ENCODE measurements at places on chromosomes 3 and 15.

DNA sequence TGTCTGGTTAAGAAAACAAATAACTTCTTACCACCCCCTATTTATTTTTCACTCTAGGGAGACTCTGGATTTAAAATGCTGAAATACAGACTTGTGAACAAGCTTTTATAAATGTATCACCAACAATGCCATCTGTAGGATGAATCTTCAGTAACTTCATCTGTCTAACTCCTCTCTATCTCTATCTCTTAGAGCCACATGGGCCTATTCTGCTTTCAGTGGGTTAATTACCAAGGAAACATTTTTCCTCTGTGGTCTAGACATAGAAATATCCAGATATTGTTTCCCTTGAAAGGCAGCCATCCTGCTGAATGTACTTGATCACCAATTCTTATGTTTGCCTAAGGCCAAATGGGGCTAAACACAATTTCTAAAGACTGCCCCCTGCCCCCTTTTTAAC, 167.6 kb upstream of the COL8A1 start:
- DNase-seq, result no peak

DNA sequence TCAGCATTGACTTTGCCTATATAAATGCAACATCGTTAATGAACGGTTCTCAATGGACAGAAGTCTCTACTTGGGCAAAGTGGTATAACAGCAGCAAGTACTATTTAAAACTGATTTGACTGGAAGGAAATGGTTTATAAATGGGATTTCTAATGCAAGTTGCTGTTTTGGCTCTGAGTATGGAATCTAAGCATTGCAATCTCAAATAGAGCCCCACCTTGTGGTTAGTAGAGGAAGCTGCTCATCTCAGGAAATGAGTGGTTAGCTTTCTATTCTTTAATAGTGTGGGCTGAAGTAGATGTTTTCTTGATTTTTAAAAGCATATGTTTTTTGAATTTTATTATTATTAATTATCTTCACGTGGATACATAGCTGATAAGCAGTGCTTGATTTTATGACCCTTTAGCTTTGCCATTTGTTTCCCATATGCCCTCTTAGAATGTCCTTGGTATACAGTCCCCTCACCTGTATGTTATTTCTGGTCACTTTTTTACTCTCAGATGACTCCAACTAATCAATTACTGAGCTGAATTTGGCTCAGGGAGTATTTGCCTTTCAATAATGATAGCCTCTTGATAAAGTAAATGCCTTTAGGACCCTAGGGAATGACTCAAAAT, 67.1 kb downstream of the OXSM start:
- DNase-seq, result peak; percentile 57

DNA sequence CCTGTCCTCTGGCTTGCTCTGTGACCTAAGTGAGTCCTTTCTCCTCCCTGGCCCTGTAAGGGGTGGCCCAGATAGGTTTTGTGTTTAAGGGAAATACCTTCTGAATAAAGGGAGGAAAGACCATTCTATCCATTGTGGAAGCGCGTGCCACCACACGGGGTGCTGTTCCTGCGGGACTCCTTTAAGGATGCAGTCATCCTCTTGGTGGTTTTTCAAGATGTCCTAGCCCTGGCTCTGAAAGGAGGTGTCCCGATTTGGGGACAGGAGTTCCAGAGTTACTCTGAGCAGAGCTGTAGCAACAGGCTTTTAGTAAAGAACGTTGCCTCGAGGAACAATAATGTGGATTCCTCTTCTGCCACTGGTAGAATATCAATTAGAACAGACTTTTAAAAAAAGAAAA, 9.6 kb downstream of the SLC6A6 start:
- no peak for DNase-seq

- DNase-seq, result no peak
Observed at GRCh38 chr3:48619541-48620524, 1.7 kb downstream of the TMEM89 start.

GRCh38 chr15:65761210-65761926, 30.7 kb downstream of the DENND4A start:
- DNase-seq, result no peak

GRCh38 chr15:94576889-94577533, 345.6 kb downstream of the MCTP2 start:
- no peak for DNase-seq

- no peak for DNase-seq
Observed at GRCh38 chr3:142022381-142022780, 127.0 kb downstream of the TFDP2 start.

DNA sequence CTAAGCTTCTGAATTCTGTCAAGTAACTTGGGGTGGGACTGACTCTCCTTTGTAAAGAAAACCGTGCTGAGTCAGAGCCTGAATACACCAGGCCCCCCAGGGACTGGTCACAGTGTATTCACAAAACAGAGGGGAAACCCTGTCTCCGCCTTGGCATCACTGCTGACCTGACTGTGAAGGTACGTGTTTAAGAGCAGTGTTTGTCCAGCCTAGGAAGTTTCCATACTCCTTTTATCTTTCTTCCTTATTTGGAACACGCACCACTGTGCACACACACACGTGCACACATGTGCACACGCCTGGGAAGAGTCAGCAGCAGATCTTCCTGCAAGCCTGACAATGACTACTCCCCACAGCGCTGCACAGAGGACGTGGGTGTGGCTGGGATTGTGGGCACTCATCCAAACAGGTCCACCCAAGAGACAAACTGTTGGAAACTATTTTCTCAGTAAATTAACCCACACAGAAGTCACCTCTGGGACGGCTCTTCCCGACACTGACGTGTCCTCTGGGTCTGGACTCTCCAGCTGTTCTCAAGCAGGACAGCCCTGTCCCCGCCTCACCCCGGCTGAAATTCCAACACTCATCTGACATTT, 87.7 kb downstream of the ATP10A start:
- no peak for DNase-seq

- DNase-seq, result no peak
Observed at GRCh38 chr3:37833302-37834186, 28.1 kb upstream of the CTDSPL start.

DNA sequence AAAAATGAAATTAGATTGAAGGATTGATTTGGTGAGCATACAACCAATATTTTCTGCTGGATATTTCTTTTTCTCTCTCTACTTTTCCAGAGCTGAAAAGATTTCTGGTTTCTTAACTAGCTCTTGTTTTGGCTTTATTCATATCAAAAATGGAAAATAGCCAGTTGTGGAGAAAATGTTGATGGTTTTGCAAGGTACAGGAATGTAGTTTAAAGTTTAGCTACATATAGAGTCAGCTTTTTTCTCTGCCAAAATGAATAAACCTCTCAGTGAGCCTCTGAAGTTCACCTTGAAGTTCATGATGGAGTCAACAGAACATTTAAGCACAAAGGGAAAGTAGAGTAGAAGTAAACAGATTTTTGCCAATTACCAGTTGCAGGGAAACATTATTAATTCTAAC, 720.5 kb upstream of the ALCAM start:
- no peak for DNase-seq

DNA sequence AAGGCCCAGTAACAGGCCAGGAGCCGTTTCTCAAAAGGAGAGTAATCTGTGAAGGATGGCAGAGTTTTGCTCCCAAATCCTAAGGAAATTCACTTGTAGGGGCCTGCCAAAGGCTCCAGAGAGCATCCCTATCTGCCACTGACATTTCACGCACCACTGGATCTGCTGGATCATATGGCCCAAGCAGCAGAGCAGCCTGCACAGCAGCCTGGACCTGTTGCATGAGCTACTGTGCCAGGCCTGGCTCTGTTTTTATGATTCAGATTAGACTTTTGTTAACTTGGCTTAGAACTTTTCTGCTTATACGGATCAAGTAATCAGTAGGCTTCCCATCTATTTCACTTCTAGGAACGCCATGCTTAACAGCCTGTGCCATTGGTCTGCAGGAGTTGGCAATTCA, 70.7 kb downstream of the CHRD start:
- no peak for DNase-seq

DNA sequence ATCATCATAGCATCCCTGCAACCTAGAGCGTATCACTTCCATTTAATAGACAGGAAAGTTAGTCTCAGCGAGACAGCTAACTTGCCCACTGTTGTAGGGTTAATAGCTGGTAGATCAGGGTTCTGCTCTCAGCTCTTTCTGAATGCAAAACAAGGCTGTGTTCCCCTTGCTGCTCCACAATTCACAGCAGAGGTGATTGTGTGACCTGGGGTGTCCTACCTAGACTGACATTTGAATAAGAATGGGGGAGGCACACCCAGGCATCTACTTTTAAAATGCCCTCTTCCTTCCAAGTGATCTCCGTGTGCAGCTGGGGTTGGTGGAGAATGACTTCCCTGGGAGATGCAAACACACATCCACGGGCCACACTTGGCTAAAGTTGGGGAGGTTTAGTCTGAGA, 43.0 kb upstream of the CACNA2D3 start:
- no peak for DNase-seq

DNA sequence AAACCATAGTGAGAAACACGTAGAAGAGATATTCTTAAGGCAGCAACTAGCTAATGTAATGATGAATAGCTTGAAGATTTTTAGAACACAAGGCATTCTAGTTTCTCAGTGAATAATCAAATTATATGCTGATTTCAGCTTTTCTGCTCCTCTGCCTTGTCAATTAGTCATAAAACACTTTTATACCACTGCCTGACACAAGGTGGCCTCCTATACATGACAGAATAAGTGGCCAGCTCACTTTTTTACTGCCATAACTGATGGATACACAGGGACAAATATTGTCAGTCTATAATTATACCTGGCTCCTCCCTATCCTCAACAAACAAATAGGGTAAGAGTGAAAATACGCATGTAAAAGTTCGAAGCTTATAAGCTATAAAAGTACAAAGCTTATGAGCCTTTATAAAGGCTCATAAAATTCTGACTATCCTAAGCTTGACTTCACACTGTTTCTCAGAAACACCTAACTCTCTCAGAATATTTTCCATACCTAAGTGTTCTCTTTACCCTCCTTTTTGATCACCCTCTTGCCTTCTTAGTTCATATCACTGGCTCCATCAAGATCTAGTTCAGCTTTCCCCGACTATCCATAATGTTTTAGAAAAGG, 81.6 kb downstream of the HERC1 start:
- DNase-seq, result peak; percentile 74

DNA sequence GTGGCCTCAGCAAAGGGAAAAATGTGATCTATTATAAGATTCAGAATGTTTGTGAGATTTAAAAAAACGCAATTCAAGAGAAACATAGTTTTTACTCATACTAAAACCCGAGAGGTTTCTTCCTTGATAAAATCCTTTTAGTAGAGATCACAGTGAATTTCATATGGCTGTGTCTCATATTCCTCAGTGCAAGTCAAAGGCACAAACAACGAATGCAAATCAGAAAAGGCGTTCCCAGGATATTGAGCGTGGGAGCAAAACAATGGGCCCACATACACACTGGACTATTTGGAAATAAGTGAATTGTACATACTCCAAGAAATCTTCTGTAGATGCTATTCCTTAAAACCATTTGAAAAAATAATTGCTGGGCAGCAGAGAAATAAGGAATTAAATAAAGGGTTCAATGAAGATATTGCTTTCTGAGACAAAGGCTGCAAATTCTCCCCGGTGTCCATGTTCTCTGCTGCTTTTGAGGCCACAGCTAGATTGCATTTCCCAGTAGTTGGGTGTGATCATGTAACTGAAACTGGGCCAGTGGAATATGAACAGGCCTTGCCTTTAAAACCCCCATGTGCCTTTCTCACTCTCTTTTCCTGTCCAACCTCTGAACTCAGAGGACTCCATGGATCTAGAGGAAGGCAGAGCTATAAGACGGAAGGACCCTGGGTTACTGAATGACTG, 144.6 kb upstream of the TBL1XR1 start:
- no peak for DNase-seq

DNA sequence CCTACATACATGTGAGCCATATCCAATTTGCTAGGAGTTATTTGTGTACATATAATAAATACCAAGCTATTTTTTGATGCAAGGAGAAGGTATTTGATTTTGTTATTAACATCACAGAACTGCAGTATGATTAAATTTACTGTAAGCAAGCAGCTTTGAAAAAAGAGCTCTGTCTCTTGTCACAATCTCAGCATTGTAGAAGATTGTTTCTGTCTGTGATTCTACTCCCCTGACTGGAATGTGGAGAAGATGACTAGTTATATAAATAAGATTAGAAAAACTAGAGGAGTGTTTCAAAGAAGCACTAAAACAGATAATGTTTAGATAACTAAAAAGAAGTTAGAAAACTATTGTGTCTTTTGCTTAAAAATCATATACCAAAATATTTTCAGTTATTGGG, 17.1 kb upstream of the DCBLD2 start:
- no peak for DNase-seq

DNA sequence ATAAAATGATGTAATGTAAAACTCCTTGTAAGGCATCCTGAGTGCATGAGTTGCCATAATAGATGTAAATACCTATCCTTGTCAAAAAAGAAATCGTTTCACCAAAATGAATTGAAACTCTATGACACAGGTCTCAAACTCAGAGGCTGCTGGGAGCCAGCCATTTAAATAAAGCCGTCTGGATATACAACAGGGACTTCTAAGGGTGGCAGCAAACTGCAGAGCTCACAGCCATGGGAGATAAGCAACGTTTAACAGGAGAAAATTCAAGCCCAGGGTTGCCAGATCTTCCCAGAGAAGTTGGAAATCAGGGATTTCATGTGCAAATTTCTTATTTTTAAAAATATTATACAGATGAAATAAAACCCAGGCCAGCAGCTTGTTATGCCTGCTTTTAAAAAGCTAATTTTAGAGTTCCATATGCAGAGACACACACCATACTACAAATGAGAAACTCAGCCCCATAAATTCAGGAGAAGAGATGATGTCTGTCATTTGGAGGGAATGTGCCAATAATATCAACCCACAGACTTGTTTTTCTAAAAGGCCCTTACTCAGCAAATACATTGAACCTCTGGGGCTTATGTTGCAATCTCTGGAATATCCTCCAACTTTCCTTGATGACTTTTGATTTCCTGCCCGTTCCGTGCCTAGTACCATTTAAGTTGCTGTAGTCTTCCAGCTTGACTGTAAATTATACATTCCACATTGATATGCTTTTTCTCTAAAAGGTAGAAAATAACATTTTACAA, 75.6 kb downstream of the AQP9 start:
- DNase-seq, result no peak

GRCh38 chr3:47964740-47965139, 51.5 kb downstream of the MAP4 start:
- no peak for DNase-seq

- peak; percentile 62 for DNase-seq
Observed at GRCh38 chr3:173395412-173396181, 1.9 kb upstream of the NLGN1 start.

- DNase-seq, result no peak
Observed at GRCh38 chr3:23129817-23130216, 73.3 kb upstream of the UBE2E2 start.

- peak; percentile 5 for DNase-seq
Observed at GRCh38 chr3:114389156-114389555, 95.3 kb downstream of the TIGIT start.

DNA sequence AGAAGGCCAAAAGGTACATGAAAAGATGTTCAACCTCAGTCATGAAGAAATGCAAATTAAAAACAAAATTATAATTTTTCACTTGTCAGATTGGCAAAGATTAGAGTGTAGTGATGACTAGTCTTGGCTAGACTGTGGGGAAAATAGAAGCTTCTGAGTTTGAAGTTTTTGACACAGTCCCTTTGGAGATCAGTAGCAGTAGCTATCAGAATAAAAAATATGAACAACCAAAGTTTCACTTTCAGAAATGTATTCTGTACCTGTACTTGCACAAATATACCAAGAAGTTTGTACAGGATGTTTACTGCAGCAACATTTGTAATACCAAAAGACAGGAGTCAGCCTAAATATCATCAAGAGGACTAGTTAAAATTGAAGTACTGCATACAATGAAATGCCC, 14.1 kb downstream of the ATP2C1 start:
- no peak for DNase-seq

Measured in CD4-positive, alpha-beta T cell treated with Interleukin-1 beta for 1 hour (primary cell).